ENCODE measurements at places on chromosomes 2 and 18. TPM values are rescaled to one million over a fixed set of nuclear protein-coding genes. Genes with fewer than 3 reads are reported as not detected.

- H3K36me3 ChIP-seq, result peaks cover 1% of the 10 kb centered on the region
- H3K27ac ChIP-seq, result peak overlapping the region; percentile 42
- H3K4me1 ChIP-seq, result peaks cover 16% of the 10 kb centered on the region
- DNase-seq, result no peak
- H3K27me3 ChIP-seq, result peaks cover 83% of the 10 kb centered on the region
These were observed 7.2 kb upstream of the SIX3 start for GRCh38 chr2:44934038-44934982.

Gene CHST9
- total RNA-seq, result not detected

DNA sequence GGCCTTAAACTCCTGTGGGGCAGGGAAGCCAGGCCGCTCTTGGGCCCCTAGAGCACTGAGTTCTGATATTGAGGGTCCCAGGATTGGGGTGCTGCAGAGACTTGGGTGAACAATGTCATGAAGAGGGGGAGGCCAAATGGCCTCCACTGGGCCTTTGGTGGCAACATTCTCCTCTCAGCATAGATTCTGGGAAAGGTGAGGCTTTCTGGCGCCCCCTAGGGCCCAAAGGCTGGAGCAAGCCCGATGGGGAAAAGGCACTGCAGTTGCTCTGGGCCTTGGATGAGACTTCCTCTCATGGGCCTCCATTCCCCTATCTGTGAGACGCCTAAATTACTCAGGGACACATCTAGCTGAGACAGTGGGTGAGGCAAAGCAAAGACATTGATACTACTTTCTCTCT, 84.8 kb downstream of the ACAA2 start:
- H3K27ac ChIP-seq, result no peak overlapping the region
- H3K4me1 ChIP-seq, result peaks cover 5% of the 10 kb centered on the region
- peak; percentile 56 for DNase-seq

DNA sequence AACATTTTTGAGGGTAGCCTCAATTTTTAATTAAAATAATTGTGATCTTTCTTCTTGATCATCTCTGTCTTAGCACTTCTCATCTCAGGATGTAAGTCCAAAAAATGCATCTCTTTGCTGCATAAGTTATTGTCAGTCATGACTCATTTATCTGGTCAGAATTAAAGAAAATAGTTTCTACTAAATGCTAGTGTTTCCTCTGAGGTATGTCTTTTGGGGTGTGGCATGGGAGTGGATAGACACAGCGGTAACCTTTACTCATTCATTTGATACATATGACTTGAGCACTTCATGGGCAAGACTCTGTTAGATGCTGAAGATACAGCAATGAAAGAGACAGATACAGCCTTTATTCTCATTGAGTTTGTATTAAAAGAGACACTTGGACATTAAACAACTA, 284.7 kb downstream of the IRS1 start:
- no peaks in the 10 kb centered on the region for H3K36me3 ChIP-seq
- no peaks in the 10 kb centered on the region for H3K4me1 ChIP-seq
- no peak overlapping the region for H3K4me3 ChIP-seq
- no peak for DNase-seq

DNA sequence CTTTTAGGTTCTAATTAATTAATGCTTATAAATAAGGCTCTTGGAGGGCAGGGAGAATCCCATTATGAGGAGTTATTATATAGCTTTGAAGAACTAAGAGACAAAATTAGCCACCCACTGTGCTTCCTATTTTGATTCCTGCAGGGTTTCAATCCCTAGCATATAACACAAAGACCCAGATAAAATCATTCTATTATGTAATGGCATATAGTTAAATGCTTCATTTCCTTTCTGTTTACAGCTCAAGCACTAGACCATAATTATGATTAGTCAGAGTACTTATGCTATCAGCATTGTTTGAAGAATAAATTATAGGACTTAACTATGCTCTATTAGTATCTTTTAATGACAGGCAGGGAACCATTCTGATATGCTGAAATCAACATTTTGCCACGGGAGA, 9.1 kb downstream of the GPR155 start:
- no peak for DNase-seq
- H3K4me3 ChIP-seq, result no peak overlapping the region
- H3K4me1 ChIP-seq, result peaks cover 12% of the 10 kb centered on the region
- peaks cover 37% of the 10 kb centered on the region for H3K36me3 ChIP-seq
- H3K27me3 ChIP-seq, result no peaks in the 10 kb centered on the region

DNA sequence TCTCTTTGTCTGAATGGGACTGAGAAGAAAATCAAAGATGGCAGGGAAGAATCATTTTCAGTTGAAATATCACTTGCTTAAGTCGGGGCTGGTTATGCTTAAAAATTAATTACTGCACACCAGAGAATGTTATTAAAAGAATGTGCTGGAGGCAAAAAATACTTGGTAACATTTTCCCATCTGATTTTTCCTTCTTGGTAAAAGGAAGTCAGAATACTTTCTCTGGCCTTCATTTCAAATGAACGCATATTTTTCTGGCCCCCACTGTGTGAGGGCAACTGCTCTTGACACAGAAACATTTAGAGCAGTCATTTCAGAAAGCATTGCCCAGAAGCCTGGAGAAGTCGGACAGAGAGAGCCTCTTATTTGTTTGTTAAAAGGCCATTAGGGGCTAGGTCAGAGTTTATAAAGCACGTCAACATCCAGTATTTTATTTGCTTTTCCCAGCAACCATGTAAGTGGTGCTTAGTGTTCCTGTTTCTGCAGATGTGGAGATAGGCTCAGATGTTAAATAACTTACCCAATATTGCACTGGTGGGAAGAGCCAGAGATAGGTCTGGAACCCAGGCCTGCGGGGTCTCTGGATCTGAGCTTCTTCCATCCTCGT, 32.9 kb upstream of the LYPD6B start:
- peaks cover 8% of the 10 kb centered on the region for H3K36me3 ChIP-seq
- H3K4me3 ChIP-seq, result no peak overlapping the region
- no peaks in the 10 kb centered on the region for H3K4me1 ChIP-seq
- H3K27ac ChIP-seq, result no peak overlapping the region

Gene UCN
- 3.7 TPM for total RNA-seq

Gene SMAD7
- 26.8 TPM for total RNA-seq

Gene REG3A
- not detected for total RNA-seq

GRCh38 chr2:20544153-20544747, 97.4 kb downstream of the RHOB start:
- H3K27me3 ChIP-seq, result peaks cover 11% of the 10 kb centered on the region
- no peaks in the 10 kb centered on the region for H3K36me3 ChIP-seq
- H3K4me3 ChIP-seq, result no peak overlapping the region
- no peak for DNase-seq

GRCh38 chr2:11228692-11229091, 73.4 kb downstream of the SLC66A3 start:
- H3K27ac ChIP-seq, result no peak overlapping the region
- no peak for DNase-seq
- H3K27me3 ChIP-seq, result no peaks in the 10 kb centered on the region
- H3K4me3 ChIP-seq, result no peak overlapping the region
- H3K4me1 ChIP-seq, result no peaks in the 10 kb centered on the region

Gene RGPD4
- 0.31 TPM for total RNA-seq
